HCT116 (cell line): ENCODE measurements at places on chromosomes 13 and 19. TPM values are rescaled to one million over a fixed set of nuclear protein-coding genes. Genes with fewer than 3 reads are reported as not detected.

DNA sequence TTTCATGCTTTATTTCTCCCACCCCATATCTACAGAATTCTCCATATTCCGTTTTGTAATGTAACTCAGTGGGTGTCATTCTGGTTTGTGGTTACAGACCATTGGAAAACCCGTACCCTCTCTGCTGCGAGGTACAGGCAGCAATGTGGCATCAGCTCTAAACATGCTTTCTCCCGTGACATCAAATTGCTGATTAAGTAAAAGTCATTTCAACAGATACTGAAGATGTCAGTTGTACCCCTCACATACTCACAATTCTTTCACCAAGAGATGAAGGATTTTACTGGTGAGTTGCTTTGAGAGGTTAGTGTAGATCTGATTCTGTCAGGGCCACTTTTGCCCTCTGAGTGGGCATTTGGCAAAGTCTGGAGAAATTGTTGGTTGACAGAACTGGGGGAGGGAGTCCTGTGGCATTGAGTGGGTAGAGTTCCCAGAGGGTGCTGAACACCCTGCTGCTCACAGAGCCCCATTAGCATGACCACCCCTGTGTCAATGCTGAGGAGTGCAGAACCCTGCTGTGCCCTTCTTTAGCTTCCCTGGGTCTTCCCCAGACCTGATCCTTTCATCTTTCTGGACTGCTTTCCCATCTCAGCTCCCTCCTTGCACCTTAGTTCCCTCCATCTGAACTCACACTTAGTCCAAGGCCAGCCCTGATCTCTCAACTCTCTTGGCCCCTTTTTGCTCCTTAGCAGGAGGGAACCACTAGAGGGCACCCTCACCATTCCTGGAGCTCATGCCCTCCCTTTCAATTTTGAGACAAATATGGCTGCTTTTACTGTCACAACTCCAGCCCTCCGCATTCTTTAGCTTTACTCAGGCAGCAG lies 39.9 kb upstream of the CEACAM8 start:
- peak; percentile 29 for DNase-seq

Gene TEKTIP1
- 1.2 TPM for total RNA-seq

Gene CLEC4G
- not detected for total RNA-seq

Gene PRR12
- total RNA-seq = 26.9 TPM

DNA sequence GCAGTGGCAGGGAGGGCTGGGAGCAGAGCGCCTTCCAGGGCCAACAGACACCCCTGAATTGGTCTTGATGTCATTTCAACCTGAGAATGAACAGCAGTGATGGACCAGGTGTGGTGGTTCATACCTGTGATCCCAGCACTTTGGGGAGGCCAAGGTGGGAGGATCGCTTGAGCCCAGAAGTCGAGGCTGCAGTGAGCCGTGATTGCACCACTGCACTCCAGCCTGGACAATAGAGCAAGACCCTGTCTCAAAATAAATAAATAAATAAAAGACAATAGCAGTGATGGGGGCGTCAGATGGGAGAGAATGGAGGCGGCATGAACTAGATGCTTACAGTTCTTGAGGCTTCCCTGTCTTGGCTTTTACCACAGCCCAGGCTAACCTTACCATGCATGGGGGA lies 46.1 kb upstream of the ONECUT3 start:
- DNase-seq = no peak

- no peak for DNase-seq
These were observed 10.2 kb downstream of the ZNF132 start for GRCh38 chr19:58429745-58430144.

DNA sequence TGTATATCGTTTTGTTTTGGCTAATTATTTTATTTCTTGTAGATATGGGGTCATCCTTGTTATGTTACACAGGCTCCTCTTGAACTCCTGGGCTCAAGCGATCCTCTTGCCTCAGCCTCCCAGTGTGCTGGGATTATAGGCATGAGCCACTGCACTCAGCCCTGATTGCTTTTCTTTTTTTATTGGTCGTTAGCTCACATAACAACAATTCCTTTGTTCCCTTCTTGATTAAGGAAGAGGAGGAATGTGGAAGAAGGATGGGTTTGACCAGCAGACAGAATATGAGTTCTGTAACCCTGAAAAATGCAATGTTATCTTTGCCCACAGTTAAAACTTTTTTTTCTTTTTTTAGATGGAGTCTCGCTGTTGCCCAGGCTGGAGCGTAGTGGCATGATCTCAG lies 11.4 kb downstream of the BRME1 start:
- no peak for DNase-seq

Gene FXYD1
- 7.8 TPM for total RNA-seq

DNA sequence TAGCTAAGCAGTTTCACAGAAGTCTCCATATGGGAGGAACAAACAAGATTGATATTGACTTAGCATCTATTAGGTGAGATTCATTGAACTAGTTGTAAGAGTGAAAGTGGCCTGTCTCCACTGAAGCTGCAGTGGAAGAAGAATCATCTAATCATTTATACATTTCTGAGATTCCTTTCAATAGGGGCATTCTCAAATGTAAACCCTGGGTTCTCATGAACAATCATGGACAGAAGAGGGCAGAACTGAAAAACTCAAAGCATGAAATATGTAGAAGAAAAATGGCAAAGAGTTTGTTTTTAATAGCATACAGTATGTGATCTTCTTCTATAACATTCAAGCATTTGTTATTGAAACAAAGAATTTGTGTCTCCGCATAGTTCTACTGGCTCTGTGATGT lies 17.6 kb upstream of the POSTN start:
- DNase-seq = no peak

Gene TTYH1
- total RNA-seq = 0.37 TPM

- no peak for DNase-seq
These were observed 14.9 kb downstream of the COG3 start for GRCh38 chr13:45479661-45480060.
